ENCODE measurements at places on chromosomes 11 and 22. TPM values are rescaled to one million over a fixed set of nuclear protein-coding genes. Genes with fewer than 3 reads are reported as not detected.

DNA sequence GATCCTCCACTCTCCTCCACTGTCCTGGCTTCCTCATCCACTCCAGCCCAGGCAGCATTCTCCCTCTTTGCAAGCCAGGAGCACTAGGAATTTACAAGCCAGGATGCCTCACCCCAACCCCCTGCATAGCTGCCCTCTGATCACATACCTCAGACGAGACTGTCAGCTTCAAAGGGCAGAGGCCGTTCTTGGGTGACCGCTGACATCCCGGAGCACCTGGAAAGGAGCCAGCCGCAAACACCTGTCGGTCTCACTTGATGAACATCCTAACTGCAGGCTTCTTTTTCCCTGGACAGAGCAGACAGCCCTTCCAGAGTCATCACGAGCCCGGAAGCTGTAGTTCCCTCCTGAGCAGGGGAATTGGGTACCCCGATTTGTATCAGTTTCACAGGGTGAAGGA lies 451.3 kb upstream of the B3GAT1 start:
- no peak for DNase-seq

- no peak for DNase-seq
Observed at GRCh38 chr11:129090056-129090455, 102.1 kb downstream of the ARHGAP32 start.

GRCh38 chr11:46914363-46914762 lies 4.0 kb downstream of the LRP4 start:
- DNase-seq: no peak

GPR83 gene
- 0.18 TPM for polyA plus RNA-seq

GRCh38 chr11:334264-334994 lies 13.8 kb upstream of the IFITM3 start:
- DNase-seq: no peak

DNA sequence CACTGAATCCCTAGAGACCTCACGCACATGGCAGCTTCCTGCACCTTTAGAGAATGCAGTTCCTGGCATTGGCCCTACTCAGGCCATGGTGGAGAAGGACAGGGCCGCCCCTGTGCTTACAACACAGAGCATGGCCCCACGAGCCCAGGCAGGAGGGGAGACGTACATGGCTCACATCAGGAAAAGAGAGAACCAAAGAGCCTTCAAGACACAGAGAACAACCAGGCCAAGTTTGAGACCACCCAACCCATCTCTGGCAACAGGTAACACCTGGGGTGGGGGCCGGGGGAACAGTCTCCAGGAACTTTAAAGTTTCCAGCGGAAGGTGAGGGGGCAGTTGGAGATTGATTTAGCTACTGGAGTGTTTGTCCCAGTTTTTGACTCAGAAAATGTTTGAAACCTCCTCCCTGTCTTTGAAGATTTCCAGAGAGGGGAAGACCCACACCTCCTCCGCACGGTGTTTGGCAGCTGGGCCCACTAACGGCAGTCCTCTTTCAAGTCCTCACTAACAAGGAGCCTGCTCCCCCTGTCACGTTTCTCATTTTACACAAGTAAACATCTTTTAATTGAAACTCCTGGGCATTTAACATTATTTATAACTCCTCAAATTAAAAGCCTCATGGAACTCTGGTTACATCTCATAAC lies 1423.8 kb downstream of the TBC1D22A start:
- DNase-seq: no peak

DNA sequence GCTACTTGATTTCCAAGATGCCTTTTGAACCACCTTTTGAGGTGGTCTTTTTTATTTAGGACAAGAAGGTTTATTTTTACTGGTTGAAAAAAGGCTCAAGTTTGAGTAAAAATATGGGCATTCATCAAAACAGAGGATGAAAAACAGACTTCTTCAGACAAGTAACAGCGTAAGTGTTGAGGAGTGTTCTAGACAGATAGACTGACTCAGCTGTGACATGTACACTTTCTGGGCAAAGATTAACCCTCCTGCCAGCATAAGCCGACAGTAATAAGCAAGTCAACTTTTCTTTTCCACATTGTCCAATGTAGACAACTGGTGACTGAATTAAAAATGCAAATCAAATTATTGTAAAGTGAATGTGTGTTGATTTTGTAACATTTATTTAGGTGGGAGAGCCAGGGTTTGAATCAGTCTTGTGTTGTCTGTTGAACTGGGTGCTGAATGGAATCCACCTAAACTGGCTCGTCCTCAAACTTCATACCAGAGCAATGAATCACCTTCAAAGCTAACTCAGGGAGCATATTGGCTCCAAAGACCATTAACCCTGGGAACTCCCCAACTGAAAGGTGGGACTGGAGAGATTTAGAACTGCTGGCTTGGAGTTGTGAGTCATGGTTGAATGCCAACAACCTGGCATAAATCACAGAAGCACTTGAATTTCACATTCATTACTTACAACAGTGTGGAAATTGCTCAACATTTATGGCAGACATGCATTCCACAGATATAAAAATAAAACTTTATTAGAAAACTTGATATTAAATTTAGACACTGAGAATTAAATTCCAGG lies 377.0 kb downstream of the ETS1 start:
- DNase-seq: no peak

DNA sequence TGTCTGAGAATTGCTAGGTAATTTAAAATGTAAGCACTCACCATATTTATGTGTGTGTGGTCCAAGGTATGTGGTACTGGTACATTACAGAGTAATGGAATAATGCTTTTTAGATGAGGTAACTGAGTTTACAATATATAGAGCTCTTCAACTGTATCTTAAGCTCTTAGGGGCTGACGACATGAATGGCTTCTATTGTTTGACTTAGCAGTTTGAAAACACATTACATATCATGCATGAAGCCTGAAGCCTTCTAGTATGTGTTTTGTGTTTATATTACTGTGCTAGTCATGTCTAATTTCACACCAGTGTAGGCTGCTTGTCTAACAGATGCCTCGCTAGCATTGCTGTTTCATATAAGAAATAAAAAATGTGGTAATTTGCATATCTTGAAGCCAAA lies 37.2 kb downstream of the GAS2 start:
- no peak for DNase-seq

PRODH gene
- polyA plus RNA-seq: 8.8 TPM

All from hindlimb muscle (tissue), 1 donor.